ENCODE measurements at places on chromosomes 2 and 18.

DNA sequence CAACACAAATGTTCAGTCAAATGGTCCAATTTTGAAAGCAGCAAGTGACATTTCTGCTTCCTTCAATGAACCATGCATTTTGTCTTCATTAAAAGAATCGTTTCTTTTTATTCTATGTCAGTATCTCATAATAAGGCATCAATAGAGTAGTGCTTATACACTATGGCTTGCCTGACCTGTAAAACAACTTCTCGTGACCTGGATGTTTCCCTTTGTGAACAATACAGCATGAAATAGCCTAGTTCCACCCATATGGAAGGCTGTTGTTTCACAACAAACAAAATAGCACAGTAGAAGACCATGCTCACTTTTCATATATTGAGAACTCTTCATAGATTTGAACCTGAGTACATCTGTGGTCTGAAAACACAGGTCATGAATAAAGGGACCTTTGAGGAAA lies 104.3 kb upstream of the PIK3C3 start:
- DNase-seq, result no peak

- DNase-seq, result no peak
Observed at GRCh38 chr2:119809339-119810048, 49.8 kb downstream of the PTPN4 start.

GRCh38 chr2:59567151-59567550 lies 986.3 kb downstream of the BCL11A start:
- DNase-seq, result no peak

DNA sequence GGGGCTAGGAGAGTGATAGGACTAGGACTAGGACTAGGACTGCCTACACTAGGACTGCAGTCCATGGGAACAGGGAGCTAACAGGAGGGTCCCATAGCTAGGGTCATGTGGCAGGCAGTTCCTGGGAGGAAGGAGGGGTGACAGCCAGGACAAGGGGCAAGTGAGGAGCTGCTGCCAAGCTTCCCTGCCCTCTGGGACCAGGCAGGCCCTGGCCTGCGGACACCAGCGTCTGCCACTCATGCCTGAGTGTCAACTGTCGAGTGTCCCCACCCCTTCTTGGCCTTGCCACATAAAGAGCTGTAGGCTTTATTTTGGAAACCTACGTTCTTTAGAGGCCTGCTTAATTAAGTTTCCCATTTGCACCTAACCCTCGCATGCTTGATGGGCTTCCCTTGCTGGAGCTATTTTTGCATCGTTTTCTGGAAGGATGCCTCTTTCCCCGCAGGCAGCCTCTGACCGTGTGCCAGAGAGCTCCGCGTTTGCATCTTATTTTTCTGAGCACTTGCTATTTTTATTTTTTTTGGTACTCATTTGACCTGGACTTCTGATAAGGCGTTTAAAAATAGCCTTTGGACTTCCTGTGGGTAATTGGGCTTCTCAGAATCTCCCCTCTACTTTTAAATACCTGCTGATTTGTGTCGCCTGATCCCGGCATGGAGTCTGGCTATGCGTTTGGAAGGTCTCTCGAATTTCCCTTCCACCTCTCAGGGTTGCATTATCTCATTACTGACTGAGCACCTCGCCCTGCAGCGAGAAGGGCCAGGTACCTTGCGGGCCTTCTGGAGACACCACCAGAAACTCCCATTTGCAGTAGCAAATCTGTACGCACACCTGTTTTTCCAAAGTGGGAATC lies 66.4 kb downstream of the SH3RF3 start:
- no peak for DNase-seq

GRCh38 chr2:142992840-142993239 lies 115.4 kb downstream of the KYNU start:
- no peak for DNase-seq

GRCh38 chr2:48548840-48549239 lies 18.9 kb downstream of the STON1 start:
- DNase-seq, result no peak

DNA sequence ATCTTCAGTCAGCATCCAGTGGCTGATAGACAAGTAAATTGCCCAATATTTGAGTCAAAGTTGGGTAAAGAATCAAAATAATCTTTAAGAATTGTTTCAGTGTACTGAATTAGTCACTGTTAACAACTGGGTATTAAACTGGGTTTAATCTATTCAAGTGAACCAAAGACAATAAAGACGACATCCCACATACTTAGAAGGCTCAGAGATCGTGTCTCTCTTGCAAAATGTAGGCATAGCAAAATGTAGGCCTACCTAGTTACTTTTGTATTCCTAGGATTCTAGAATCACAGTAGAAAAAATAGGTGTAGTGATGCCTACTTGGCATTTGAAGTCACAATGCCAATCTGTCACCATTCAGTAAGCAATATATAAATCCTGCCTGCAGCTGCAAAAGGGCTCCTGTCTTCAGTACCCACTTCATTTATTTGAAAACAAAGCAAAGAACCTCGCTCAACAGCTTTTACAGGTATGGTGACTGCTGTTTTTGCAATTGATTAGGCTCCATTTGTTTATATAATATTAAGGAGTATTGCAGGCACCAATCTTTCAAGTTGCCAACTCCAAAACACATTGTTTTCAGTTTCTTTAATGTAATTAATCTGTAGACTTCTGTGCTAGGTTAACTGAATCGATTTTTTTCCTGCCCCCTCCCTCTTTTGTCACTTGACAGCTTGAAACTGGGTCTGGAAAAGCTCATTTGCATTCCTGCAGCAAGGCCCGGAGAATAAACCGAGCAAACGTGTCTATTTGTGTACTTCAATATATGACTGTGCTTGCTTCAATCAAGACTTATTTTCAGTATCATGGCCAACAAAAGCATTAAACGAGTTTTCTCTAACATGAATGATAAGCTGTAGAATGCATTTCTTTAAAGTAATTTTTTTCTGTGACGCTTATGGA lies 1074.9 kb downstream of the TDRD15 start:
- DNase-seq, result no peak

DNA sequence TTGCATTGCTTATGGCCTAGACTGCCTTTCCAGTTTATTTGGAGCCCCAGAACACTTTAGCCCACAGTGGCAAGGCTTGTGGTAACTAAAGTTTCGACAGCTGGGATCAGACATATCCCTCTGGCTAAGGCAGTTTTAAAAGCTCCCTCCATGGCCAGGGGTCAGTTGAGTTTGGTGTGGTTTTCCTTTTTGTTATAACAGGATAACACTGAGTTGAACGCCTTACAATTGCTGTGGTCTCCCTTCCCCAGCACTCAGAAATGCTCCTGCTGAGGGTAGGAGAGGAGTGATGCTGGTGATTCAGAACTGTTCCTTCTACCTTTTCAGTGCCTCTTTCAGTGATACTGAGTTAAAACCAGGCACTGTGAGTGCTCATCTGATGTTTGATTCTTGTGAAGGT lies 182.6 kb downstream of the GULP1 start:
- DNase-seq, result no peak

DNA sequence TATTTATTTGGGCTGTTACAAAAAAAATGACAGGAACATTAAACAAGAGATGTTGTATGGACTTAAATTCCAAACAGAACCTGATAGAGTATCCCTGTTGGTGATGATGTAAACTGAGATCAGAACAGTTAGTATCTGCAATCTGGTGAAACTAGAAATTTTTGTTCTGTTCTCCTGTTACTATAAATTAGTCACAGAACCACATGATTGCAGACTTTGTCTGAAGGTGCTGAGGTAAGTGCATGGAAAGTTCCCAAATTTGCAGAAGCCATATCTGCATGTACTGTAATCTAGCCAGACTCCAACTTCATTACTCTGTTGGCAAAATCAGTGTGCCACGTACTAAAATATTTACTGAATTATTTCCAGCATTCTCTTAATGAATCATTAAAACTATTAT lies 516.3 kb upstream of the FSIP2 start:
- no peak for DNase-seq

DNA sequence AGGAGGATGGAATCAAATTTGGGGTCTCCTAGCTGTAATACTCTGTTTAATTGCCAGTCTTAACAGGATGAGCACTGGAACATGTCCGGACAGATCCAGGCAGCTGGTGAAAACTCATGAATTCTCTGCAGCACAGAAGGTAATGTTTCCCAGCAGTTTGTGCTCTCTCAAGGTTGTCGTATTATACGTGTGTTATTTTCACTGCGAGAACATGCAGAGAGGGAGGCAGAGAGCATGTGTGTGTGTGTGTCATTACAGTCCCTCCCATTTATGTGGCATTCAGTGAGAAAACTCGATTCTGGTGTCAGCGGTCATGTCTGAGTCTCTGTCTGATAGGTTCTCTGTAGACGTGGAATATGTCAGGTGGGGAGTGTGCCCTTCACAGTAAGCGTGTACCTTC lies 150.2 kb upstream of the POU3F3 start:
- DNase-seq, result no peak

DNA sequence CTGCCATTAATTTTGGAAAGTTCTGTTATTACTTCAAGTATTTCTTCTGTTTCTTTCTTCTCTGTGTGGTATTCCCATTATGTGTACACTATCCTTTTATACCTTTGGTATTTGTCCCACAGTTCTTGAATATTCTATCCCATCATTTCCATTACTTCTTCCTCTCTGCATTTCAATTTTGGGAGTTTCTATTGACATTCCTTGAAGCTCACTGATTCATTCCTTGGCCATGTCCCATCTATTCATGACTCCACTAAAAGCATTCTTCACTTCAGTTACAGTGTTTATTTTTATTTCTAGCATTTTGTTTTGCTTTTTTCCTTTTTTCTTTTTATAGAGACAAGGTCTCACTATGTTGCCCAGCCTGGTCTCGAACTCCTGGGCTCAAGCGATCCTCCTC lies 30.3 kb downstream of the PROC start:
- DNase-seq, result no peak
